ENCODE measurements at places on chromosomes 12 and 14.

GRCh38 chr14:105074601-105075053 is 9.4 kb upstream of the GPR132 start:
- DNase-seq: no peak

DNA sequence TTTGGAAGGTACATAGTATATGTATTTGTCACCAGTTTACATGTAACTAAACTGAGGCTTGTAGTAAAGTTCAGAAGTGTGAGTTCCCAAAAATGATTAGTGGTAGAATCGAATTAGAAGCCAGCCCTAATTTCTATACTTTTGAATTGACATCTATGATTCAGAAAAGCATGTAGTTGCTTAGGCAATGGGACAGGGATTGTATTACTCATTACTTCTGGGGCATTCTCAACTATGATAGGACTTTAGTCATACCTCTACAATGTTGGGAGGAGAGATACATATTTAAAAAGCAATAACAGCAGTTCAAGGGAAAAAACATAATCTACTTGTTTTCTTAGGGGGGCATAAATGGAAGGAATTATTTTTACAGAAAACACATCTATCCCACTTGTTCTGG is 277.9 kb upstream of the E2F7 start:
- DNase-seq: no peak

GRCh38 chr12:66514581-66514980 is 164.3 kb downstream of the GRIP1 start:
- no peak for DNase-seq

- no peak for DNase-seq
These were observed 31.1 kb upstream of the TMEM179 start for GRCh38 chr14:104635717-104636116.

GRCh38 chr14:96889091-96889490 is 91.9 kb downstream of the VRK1 start:
- DNase-seq: no peak

- DNase-seq: no peak
These were observed 164.1 kb downstream of the SPTSSA start for GRCh38 chr14:34297786-34298520.

DNA sequence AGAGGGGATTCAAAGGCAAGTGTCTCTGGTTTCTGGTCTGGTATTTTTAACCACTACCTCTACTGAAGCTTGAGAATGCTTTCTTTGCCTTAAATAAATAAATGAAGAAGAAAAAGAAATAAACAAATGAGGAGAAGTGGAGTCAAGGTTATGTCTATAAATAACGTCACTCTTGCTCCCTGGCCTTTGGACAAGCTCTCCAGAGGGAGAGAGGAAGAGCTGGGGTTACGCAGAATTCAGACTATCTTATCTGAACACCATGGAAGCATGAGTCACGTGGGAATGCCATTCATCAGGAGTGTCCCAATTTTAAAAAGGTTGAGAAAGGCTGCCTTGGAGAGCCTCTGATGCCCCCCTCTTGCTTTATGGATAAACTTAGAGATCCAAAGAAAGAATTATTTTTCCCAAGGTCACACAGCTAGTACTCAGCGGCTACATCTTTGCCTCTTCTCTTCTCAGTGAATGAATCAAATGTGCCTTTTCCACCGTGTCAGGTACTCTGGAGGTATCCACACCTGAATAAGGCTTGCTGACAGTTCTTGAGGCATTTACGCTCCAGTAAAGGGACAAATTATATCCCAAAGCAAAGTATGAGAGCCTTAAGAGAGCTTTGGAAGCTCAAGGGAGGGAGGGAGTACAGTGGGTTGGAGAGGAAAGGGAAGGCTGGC is 12.9 kb upstream of the MSI1 start:
- no peak for DNase-seq

DNA sequence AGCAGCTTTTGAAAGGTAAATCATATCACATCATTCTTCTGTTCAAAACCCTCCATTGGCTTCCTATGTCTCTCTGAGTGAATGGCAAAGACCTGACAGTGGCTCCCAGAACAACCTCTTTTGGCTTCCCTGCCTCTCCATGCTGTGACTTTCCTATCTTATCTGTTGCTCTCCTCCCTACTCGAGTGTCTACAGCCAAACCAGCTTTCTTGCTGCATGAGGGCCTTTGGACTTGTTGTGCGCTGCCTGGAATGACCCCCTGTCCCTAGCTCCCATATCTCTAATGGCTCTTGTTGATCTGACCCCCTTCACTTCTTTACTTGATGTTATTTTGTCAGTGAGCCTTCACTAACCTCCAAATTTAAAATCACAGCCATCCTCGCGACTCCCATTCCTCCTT is 2.5 kb downstream of the SYNE2 start:
- DNase-seq: no peak

Measured in AML-193 (cell line).